ENCODE measurements at places on chromosomes 5 and 9. TPM values are rescaled to one million over a fixed set of nuclear protein-coding genes. Genes with fewer than 3 reads are reported as not detected.

GRCh38 chr9:131700765-131701435 is 39.0 kb downstream of the RAPGEF1 start:
- no peak for DNase-seq

- no peak for DNase-seq
Measured at GRCh38 chr9:8254541-8254940, 455.0 kb upstream of the DMAC1 start.

Gene OBP2B
- total RNA-seq: not detected

DNA sequence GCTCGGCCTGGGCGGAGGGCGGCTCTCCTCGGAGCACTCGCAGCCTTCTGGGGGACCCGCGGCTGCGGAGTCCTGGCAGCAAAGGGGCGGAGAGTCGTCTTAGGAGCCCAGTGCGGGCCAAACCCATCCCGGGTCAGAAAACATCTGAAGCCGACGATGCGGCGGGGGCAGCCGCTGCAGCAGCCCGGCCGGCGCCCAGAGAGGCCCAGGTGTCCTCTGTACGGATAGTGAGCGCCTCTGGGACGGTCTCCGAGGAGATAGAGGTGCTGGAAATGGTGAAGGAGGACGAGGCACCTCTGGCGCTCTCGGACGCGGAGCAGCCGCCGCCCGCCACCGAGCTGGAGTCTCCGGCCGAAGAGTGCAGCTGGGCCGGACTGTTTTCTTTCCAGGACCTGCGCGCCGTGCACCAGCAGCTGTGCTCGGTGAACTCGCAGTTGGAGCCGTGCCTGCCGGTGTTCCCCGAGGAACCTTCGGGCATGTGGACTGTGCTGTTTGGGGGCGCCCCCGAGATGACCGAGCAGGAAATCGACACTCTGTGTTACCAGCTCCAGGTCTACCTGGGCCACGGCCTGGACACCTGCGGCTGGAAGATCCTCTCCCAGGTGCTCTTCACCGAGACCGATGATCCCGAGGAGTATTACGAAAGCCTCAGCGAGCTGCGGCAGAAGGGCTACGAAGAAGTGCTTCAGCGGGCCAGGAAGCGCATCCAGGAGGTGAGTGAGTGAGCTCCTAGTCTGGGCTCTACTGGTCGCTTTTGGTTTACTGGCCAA is 1.2 kb downstream of the JMY start:
- no peak for DNase-seq
